ENCODE measurements at places on chromosomes 7 and 10. TPM values are rescaled to one million over a fixed set of nuclear protein-coding genes. Genes with fewer than 3 reads are reported as not detected.

Gene ADAM12
- 0.35 TPM for total RNA-seq

Gene MRPS33
- 125 TPM for total RNA-seq

Gene PDE6C
- not detected for total RNA-seq

Gene ELFN1
- 12.0 TPM for total RNA-seq

Gene SPDYE16
- not detected for total RNA-seq

Gene GNGT1
- total RNA-seq, result not detected
